ENCODE measurements at places on chromosomes 6 and 20. TPM values are rescaled to one million over a fixed set of nuclear protein-coding genes. Genes with fewer than 3 reads are reported as not detected.

DNA sequence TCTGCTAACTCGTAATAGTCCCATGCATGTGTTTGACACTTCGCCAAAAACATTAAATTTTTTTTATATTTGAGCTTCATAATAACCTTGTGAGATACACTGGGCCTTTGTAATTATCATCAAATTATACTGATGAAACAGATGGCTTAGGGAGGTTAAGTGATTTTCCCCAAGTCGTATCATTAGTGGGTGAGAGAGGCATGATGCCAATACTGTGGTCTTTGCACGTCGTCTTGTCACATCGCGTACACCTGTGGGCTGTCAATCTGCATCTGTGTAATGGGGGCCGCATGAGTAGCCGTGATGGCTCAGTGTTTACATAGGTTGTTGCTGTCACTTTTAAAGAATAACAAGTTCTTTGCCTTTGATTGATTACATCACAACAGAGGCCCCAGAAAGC lies 1.7 kb downstream of the PRL start:
- no peak for DNase-seq

GRCh38 chr6:110387986-110388385 lies 27.4 kb downstream of the DDO start:
- no peak for DNase-seq

GRCh38 chr6:30893666-30894065 lies 9.3 kb downstream of the DDR1 start:
- no peak for DNase-seq

GRCh38 chr6:36244641-36245280 lies 25.1 kb upstream of the PNPLA1 start:
- no peak for DNase-seq

GRCh38 chr20:32481311-32482142 lies 103.6 kb downstream of the NOL4L start:
- no peak for DNase-seq

- no peak for DNase-seq
Measured at GRCh38 chr6:138219398-138219797, 1.1 kb upstream of the PBOV1 start.

GRCh38 chr6:81801489-81801888 lies 49.0 kb upstream of the TENT5A start:
- no peak for DNase-seq

DNA sequence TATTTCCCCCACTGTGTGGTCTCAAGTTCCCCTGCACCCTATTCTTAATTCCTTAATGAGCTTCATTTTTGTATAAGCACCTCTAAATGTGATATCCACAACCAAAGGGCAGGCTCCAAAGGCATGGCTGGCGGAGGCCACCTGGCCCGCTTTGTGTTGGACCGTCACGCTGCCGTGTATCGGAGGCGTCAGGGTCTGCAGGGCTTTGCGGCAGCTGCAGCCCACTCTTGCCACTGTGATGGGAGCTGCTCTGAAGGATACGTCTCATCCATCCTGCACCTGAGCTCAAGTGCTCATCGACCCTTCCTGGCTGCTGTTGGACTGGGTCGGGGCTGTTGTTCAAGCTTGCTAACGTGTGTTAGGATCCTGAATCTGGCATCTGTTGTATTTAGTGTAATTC lies 177.6 kb downstream of the ARID1B start:
- no peak for DNase-seq

DNA sequence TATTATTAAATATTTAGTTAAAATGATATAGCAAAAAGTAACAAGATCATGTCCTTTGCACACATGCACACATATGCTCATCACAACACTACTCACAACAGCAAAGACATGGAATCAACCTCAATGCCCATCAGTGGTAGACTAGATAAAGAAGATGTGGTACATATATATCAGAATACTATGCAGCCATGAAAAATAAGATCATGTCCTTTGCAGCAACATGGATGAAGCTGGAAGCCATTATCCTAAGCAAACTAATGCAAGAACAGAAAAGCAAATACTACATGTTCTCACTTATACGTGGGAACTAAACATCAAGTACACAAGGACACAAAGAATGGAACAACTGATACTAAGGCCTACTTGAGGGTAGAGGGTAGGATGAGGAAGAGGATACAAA lies 14.3 kb downstream of the AK9 start:
- DNase-seq = no peak

- DNase-seq = no peak
Measured at GRCh38 chr6:110326057-110326456, 32.1 kb downstream of the METTL24 start.

GRCh38 chr6:42227173-42227850 lies 9.7 kb upstream of the MRPS10 start:
- no peak for DNase-seq

DNA sequence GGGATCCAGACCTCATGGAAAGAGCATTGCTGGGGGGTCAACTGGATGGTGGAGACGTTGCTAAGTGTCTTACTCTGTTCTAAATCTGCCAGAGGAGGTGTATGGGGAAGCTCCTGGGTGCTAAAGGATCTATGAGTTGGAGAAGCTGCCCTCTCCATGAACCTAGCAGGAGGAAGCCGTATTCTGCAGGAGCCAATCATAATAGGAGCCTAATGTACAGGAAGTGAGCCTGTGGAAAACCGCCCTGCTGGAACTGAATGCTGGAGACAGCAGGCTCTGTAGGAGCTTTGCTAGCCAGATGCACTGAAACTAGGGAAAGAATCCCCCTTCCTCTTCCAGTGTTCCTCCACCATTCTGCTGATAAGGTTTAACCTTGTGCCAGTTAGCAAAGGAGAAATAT lies 10.9 kb downstream of the CASP8AP2 start:
- no peak for DNase-seq

GRCh38 chr6:112221561-112221960 lies 32.8 kb downstream of the LAMA4 start:
- no peak for DNase-seq

Gene TAAR1
- total RNA-seq = not detected

Gene SPDEF
- total RNA-seq = not detected

Gene EPB41L1
- total RNA-seq = 54.8 TPM

Gene DACT2
- 1.5 TPM for total RNA-seq

Gene WFDC10B
- total RNA-seq = not detected

Gene STMND1
- not detected for total RNA-seq

Gene EYA4
- 18.7 TPM for total RNA-seq

Gene MACROD2
- 12.5 TPM for total RNA-seq

Gene ITPA
- 52.5 TPM for total RNA-seq

Data from vagina (tissue), 2 donors.